ENCODE measurements at places on chromosomes 16 and 17.
A peak's percentile ranks its signal among the peaks of the same experiment; 100 is the strongest.

DNA sequence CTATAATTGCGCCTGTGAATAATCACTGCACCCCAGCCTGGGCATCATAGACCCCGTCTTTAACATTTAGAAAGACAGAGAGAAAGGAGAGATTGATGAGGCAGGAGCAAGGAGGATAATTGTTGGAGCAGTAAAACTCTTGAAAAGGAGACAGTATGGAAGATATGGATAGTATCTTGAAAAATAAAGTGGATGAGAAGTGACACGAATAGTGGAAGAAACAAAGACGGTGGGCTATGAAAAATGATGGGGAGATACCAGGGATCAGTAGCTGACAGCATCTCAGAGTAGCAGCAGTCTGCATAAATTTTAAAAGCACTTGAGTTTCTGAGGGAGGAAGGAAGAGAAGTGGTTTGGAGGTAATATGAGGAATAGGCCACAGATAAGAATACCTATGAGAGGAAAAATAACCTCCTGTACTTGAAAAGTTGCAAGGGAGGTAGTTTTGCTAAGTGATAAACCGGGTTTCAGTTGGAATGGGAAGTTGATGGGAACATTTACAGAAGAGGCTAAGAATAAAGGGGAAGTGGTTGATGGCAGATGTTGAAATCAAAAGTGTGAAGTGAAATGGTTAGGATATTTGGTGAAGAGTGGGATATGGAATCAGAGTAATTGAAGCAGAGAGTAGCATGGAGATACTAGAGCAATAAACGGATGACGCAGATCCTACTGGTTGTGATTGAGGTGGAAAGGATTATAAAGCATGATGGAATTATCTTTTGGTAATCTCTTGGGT is 1.8 kb upstream of the PPM1D start:
- DNase-seq: no peak

GRCh38 chr17:16478649-16479048 is 13.3 kb downstream of the LRRC75A start:
- DNase-seq: no peak

GRCh38 chr16:66746682-66747081 is 4.7 kb downstream of the DYNC1LI2 start:
- no peak for DNase-seq

DNA sequence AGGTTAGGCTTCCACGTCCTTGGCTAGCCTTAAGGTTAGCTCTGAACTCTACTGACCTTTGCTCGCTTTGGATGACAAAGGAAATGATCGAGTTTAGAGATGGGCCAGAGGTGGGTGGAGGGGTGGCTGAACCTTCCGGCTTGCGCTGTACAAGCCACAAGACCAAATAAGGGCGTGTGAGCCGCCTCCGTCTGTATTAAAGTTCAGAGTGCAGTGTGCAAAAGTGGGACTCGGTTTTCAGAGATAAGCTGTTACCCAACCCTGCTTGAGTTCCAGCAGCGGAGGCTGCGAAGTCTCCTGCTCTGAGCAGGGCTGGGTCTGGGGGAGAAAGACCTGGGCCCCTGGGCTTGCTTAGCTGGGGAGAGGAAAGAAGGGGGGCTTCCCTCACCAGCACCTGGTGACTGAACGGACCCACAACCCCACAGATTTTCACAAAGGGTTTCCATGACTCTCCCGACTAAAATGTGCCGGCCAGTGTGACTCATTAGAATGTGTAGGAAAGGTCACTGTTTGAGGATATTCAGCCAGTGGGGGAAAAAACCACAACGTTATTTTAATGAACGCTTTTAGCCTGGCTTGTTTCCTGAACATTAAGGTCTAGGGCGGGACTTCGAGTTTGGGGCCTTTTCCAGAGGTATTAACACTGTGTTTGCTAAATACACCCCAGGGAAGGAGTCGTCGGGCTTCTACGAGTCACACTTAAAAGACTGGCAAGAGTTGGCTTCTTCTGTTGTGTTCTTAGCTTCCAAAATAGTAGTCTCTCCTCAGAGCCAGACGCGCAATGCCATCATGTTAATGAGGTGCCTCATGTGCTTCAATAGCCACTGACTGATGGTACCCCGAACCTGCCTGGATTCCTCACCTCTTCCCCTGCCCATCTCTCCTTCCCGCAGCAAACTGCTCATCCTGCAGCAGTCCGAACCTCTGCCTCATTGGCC is 67.0 kb downstream of the CENPV start:
- peak; percentile 74 for DNase-seq

GRCh38 chr16:58110571-58111301 is 18.4 kb downstream of the CFAP20 start:
- no peak for DNase-seq

DNA sequence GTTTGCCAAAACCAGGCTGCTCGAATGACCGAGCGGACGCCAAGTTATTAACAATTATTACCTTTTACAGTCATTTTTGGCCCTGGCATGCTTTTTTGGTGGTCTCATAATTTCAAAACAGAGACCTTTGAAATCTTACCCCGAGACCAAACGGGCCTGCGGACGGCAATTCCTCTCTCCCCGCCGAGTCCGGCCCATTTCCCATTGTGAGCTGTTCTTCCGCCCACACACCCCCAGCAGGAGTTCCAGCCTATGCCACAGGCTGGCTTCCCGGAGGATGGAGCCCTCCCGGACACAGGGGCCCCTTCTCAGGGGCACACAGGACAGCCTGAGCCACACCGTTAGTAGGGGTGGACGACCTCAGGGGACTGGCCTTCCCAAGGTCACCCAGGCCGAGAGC is 130.7 kb downstream of the C16orf95 start:
- DNase-seq: no peak

- no peak for DNase-seq
These were observed 1.1 kb downstream of the ARL6IP1 start for GRCh38 chr16:18800293-18800692.

DNA sequence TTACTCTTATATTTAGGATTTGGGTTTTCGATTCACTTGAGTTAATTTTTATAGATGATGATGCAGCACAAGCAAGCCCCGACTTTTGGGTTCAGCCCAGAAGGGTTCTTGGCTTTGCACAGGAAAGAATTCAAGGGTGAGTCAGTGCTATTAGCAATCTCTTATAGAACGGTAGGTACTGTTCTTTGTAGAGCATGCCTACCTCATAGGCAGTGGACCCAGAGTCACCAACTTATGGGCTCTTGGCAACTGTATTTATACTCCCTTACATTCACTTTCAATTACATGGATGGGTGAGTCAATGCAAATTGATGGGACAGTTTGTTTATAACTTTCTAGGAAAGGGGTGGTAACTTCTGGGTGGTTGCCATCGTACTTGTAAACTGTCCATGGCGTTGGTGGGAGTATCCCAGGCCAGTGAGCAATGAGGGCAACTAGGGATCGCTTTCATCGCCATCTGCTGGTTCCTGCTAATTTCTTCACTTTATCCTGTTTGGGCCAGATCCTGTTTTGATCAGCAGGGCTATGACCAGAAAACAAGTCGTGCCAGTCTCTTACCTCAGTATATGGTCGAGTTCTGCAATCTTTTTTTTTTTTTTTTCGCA is 362.6 kb downstream of the CNTNAP4 start:
- DNase-seq: no peak

DNA sequence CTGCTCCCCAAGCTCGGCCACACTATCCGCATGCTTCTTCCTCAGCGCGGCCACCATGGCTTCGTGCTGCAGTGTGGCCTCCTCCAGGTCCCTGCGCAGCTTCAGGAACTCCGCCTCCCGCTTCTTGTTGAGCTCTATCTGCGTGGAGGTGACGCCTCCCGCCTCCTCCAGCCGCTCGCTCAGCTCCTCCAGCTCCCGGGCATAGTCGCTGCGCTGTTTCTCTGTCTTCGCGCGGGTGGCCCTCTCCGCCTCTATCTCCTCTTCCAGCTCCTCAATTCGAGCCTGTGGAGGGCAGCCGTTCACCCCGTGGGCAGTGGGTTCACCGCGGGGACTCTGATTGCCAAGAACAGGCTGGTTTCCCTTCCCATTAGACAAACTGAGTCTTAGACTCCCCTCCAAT is 19.0 kb downstream of the MYH3 start:
- no peak for DNase-seq

GRCh38 chr17:57461082-57461481 is 204.8 kb downstream of the MSI2 start:
- DNase-seq: no peak

- DNase-seq: no peak
These were observed 73.6 kb downstream of the PPM1E start for GRCh38 chr17:58829172-58829637.

DNA sequence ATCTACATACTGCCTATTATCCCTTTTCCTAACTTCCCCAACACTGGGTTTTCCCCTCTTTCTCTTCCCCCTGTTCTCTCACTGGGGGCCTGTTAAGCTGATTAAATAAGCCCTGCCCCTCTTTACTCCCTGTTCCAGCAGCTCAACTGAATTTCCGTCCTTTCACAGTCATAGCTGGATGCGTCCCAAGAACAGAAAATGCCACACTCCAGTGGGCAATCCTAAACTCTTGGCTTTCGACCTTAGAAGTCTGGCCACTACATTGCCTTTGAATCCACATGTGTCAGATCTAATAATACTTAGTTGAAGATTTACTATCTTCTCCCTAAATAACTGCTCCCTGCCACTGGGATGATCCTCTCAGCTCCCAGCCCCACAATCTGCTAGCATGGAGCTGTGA is 34.5 kb downstream of the KCNJ16 start:
- no peak for DNase-seq

DNA sequence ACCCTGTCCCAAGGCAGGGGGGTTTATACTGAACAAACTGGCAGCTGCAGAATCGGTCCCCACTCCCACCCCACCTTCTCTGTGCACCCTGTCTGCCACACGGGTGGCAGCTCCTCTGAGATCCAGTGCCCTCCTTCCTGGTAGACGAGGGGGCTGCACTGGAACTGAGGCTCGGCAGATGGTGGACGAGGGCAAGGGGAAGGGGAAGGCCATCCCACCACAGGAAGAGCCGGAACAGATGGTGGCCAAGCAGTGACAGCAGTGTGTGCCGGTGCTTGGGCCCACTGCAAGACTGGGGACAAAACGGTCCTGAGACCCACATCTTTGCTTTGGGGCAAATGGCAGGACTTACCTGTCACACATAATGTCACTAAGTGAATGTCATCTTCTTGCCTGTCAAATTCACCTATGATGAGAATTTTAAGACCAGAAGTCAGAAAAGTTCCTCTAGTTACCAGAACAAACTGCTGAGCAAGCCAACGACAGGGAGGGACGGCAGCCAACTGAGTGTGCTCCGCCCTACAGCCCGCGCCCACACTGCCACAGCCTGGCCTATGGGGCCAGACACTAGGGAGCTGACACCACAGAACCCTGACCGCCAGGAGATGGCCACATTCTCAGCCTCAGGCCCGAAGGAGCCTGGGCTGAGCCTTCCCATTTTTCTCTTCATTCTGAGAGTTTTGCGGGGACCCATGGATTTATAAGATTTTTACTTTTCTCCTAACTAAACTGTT is 14.4 kb downstream of the NTAN1 start:
- no peak for DNase-seq

GRCh38 chr16:28865722-28866453 is 2.2 kb downstream of the SH2B1 start:
- DNase-seq: no peak

- DNase-seq: no peak
These were observed 5.7 kb upstream of the FOXL1 start for GRCh38 chr16:86572606-86573005.

GRCh38 chr16:8708536-8708935 is 34.1 kb downstream of the ABAT start:
- DNase-seq: no peak

- DNase-seq: no peak
These were observed 23.0 kb upstream of the PLCG2 start for GRCh38 chr16:81755915-81756614.

GRCh38 chr16:1145383-1146100 is 7.4 kb upstream of the CACNA1H start:
- DNase-seq: no peak

- DNase-seq: no peak
These were observed 192.4 kb downstream of the RAB11FIP4 start for GRCh38 chr17:31583772-31584356.

GRCh38 chr17:58289869-58290268 is 9.1 kb upstream of the MPO start:
- no peak for DNase-seq

DNA sequence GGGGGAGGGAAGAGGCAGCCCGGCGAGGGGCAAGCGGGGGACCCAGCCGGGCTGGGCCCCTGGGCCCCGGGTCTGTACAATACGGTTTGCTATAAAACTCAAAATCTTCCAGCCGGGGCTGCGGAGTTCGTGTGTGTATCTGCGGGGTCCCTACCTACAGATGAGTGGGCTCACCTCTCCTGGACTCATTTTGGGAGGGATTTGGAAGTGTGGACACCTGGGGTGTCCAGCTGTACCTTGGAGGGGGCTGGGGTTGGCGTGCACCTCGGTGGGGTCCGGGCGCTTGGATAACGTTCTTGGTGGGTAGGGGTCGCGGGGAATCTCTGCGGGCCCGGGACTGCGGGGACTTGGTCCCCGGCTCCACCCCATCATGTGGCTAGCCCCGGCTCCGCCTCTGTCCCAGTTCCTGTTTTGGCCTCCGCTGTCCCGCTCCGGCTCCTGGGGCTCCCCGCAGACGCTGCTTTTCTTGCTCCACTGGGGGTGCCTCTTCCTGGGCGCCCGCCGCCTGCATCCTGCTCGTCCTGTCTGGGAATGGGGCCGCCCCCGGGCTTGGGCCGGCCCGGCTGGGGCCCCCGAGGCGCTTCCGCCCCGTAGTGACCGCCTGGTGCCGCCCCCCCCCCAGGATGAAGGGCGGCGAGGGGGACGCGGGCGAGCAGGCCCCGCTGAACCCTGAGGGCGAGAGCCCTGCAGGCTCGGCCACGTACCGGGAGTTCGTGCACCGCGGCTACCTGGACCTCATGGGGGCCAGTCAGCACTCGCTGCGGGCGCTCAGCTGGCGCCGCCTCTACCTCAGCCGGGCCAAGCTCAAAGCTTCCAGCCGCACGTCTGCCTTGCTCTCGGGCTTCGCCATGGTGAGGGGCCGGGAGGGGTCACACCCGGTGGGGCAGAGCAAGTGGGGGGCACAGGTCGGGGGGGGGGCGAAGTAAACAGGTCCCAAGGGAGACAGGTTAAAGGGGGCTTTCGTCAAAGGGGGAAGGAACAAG is at the start of gene ORAI3:
TSS of gene ORAI3 (plus strand) at position 402 of the 983 bp plus-strand sequence. CDS start at position 624, 222 bp downstream.
- DNase-seq: no peak

- DNase-seq: no peak
These were observed 15.8 kb upstream of the PRM1 start for GRCh38 chr16:11296706-11297491.

DNA sequence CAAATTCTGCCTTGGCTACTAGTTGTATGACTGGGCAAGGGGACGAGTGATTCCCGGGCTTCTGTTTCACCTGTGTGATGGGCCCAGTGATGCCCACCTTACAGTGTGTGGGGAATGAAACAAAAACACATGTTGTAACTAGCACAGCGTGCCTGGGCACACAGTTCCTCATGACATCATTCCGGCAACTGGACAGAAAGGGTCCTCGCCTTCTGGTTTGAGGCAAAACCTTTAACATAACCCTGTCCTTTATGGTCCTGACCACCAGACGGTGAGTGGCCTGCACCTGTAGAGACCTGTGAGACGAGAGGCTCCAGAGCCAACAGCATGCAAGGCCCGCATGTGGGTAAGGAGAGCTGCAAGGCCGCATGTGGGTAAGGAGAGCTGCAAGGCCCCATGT is 7.7 kb upstream of the SLC38A8 start:
- no peak for DNase-seq
